T-helper 17 cell (primary cell): ENCODE measurements at places on chromosomes 12 and 14.

GRCh38 chr14:24366721-24367513, 1.1 kb upstream of the NFATC4 start:
- DNase-seq: no peak

GRCh38 chr12:45648070-45648469, 81.4 kb upstream of the ARID2 start:
- DNase-seq: no peak

GRCh38 chr12:49301760-49302159, 6.8 kb downstream of the PRPH start:
- DNase-seq: no peak

DNA sequence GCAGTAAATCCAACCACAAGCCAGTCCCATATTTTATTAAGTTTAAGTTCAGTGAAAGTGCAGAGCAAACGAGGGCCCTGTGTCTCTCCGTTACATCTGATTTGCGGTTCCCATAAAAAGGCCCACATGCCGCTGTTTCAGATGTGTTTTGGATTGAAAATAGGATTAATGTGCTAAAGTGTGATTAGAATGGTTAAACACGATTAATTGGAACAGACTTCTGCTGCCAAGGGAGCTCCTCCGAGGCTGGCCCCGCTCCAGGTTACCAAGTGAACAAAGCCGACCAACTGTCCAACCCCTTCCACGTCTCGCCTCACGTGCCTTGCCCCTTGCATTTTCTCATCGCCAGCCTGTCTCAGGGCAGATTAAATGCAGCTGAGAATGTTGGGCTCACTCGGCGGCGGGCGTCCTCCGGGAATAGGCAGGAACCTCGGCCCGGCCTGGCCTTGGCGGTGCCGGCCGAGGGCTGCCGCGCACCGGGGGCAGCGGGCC, 166.5 kb upstream of the GSC start:
- DNase-seq: no peak

- DNase-seq: no peak
Measured at GRCh38 chr14:90137807-90138206, 76.0 kb downstream of the KCNK13 start.

DNA sequence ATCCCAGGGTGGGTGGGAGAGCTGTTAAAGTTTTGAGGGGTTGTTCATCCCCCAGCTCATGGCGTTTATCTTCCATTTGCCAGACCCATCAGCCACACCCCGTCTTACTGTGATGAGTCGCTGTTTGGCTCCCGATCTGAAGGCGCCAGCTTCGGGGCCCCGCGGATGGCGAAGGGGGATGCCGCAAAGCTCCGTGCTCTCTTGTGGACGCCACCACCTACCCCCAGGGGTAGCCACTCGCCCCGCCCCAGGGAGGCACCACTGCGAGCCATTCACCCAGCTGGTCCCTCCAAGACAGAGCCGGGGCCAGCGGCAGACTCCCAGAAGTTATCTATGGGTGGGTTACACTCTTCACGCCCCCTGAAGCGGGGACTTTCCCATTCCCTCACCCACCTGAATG, 5.7 kb downstream of the RITA1 start:
- no peak for DNase-seq

- no peak for DNase-seq
Measured at GRCh38 chr14:80844872-80845271, 96.7 kb downstream of the CEP128 start.

GRCh38 chr14:53865711-53866110, 90.9 kb downstream of the BMP4 start:
- DNase-seq: no peak
